Right cardiac atrium (tissue), 5 donors: ENCODE measurements at places on chromosomes 12 and 14.

- no peak for DNase-seq
Observed at GRCh38 chr12:101769865-101770264, 30.6 kb upstream of the SYCP3 start.

GRCh38 chr12:130011611-130012385 is 108.0 kb upstream of the TMEM132D start:
- no peak for DNase-seq

GRCh38 chr12:45666396-45666795 is 63.1 kb upstream of the ARID2 start:
- no peak for DNase-seq

DNA sequence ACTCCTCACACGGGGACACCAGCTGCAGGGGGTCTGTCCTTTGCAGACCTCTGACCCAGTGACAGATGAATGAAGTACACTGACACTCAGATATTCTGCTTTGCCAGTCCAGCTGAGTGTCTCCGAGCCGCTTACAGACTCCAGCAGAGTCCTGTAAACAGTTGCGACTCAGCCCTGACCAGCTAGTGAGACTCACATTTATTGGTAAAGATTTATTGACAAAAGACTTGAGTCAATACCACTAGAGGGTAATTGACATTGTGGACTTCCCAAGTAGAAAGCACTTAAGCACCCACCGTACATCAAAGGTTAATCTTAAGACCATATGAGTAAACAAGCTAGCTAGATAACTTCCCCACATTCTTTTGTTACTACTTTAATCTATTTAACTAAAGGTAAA is 9.8 kb upstream of the FKBP4 start:
- no peak for DNase-seq

GRCh38 chr12:41917181-41917580 is 227.5 kb downstream of the GXYLT1 start:
- no peak for DNase-seq

GRCh38 chr14:85263916-85264675 is 265.8 kb upstream of the FLRT2 start:
- DNase-seq = no peak

GRCh38 chr12:95548056-95548538 is 3.2 kb downstream of the USP44 start:
- peak; percentile 19 for DNase-seq

- DNase-seq = no peak
Observed at GRCh38 chr12:121003650-121004049, 12.6 kb downstream of the C12orf43 start.

DNA sequence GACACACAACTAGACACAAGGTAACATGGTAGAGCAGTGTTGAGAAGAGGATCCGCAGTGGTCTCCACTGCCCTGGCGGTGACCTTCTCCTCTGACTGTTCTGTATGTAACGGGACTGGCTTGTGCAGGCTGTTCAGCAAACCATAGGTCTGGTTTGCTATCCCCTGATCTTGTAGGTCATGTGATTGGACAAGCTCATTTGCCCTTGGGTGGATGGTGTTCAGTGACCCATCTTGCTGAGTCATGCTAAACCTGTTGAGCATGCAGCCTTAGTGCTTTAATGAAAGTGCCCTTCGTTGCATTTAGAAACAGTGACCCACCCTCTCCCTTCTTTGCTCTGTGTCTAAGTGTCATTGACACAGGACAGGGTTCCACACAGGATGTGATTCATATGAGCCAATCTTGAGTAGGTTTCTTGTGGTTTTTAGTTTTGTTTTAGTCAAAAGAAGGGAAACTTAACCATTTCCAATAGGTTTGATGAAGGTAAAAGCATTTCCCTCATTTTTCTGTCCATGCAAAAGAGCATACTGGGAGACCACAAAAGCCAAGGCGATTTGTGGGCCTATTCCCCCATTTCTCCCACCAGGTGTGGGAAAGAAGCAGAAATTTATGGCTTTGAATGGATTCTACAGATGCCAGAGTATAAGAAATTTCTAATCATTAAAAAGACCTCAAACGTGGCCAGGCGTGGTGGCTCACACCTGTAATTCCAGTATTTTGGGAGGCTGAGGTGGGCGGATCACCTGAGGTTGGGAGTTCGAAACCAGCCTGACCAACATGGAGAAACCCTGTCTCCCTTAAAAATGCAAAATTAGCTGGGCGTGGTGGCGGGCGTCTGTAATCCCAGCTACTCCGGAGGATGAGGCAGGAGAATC is 32.6 kb upstream of the HIF1A start:
- DNase-seq = no peak

DNA sequence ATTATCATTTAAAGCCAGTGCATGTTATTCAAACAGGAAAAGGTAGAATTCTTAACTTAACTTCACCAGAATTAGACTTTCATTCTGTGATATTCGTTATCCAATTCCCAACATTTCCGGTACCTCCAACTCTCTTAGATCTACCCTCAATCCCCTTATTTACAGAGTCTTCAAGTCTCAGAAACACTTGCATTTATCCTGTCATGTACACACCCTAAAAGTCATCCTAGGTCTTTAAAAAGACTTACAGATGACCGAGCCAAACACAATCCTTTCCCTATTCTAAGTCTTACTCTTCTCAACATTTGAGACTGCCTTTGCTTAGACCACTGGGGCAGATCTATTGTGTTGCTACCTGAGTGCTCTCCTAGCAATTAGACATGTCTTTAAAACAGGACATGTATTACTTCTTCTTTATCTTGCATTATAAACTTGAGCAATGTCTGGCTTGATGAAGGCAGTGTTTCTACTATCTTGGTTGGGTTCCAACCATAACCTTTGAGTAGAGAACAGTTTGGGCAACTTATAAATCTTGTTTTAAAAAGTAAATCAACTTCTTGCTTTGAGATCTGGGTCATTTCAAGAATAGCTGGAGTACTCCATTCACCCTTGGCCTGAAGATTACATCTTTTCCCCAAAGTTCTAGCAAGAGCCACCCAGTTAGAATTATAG is 140.6 kb upstream of the PLEKHG7 start:
- no peak for DNase-seq

DNA sequence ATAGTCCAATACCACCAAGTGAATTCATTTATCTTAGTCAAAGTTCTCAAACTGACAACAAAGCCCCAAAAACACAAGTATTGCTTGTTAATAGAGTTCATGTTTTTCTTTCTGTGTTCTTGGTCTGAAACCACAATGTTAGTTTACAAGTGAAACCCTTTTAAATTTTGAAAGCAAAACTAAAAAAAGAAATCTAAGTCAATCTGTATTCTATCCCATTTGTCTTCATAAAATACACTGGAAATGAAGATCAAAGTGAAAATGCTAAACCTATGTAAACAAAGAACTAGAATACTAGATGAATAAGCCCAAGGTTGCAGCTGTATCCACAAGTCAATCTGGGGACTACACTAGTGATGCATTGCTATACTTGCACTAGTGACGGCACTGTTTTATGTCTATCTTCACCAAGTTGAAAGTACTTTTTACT is 10.4 kb downstream of the MAP4K5 start:
- no peak for DNase-seq

DNA sequence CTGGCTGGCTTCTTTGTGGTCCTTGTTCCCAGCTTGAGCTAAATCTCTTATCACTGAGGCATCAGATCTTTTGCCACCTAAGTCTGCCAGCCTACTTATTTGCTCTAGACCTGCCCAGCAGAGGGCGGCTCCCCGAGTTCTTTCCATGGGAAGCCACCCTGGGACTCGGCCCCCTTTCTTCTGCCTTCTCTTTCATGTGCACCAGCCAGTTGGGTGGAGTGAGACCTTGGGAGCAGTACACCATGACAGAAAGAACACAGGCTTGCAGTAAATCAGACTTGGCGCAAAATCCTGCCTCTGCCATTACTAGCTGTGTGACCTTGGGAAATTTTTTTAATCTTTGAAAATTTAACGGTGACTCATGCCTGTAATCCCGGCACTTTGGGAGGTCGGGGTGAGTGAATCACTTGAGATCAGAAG is 7.4 kb downstream of the SMAGP start:
- DNase-seq = no peak

GRCh38 chr12:51219322-51219721 is 1.5 kb upstream of the POU6F1 start:
- no peak for DNase-seq
